ENCODE measurements at places on chromosomes 11 and 22. TPM values are rescaled to one million over a fixed set of nuclear protein-coding genes. Genes with fewer than 3 reads are reported as not detected.

CHST1 gene
- total RNA-seq: 3.0 TPM

SERHL2 gene
- 2.8 TPM for total RNA-seq

DNA sequence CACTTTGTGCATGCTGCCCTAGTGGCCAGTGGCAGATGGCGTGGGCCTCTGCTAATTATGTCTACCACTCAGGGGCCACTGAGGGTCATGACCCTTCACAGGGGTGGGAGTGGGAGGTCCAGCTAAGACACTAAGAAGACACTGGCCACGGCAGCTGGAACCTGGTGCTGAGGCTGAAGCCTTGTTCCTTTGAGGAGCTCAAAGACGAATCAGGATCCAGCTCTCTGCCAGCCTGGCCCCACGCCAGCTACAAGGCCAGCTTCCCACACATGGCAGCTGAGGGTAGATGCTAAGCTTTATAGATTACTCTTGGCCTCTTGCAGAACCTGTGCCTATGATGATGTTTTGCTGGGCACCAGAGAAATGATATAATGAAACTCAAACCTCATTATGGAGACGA, 226.3 kb downstream of the DSCAML1 start:
- ATAC-seq: no peak

DNA sequence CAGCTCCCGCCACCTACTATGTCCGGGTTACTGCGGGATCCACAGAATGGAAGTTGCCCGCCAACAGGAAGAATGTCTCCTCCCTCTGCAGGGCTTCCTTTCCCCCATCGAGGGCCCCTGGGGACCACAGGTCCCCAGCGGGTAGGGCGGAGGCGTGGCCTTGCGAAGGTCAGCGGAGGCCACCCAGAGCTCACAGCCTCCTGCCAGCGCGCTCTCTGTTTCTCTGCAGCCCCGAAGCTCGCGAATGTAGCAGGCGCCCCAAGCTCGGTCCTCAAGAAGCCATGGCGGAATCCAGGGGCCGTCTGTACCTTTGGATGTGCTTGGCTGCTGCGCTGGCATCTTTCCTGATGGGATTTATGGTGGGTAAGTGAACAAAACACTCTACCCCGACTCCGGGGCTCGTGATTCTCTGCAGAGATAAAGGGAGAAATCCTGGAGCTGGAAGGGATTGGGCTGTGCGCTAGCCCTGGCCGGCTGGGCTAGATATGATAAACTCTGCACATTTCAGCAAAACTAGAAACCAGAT, at the start of gene NAALAD2:
NAALAD2 (plus strand) TSS at position 186 of the 526 bp plus-strand sequence; CDS start at position 282, 96 bp downstream.
- peak; percentile 28 for ATAC-seq

DNA sequence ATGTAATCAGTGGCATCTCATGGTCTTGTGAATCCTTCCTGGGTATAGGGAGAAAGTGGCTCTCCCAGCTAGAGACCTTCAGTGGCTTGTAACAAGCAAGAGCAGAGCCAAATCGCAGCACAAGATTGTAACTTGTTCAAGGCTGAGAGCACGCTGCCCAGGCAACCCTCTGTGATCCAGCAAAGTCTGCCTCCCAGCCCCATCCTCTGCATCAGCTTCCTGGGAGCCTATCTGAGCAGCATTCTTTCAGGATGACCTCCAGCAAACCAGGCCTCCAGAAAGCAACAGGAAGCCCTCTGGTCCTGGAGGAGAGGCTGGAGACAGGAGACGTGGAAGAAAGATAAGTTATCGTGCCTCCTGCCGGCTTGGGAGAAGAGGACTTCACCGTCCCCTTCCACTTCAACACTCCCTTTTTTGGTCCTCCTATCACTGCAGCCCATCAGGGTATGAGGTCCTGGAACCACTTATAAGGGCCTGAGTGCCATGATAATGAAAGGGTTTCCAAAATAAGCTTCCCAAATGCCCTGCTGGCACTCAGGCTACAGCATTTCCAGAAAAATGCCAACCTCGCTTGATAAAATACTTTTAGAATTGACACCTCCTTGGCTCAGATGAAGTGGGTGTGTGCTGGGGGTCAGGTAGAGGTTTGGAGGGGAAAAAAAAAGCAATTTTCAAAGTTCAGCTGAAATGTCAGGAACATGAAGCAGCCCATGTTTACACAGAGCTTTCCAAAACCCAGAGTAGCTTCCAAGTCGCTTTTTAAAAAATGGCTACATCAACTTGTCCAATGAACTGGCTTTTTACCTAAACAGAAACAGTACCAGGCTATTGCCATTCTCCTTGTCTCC, 80.2 kb downstream of the PLEKHA7 start:
- no peak for ATAC-seq

MEI1 gene
- total RNA-seq: 1.3 TPM

PIH1D2 gene
- total RNA-seq: 1.6 TPM

DNA sequence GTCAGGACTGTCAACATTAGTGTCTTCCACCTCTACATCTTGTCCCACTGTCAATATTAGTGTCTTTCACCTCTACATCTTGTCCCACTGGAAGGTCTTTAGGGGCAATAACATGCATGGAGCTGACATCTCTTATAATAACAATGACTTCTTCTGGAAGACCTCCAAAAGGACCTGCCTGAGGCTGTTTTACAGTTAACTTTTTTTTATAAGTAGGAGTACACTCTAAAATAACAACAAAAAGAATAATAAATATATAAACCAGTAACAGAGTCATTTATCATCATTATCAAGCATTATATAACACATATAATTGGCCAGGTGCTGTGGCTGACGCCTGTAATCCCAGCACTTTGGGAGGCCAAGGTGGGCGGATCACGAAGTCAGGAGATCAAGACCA, 57.5 kb downstream of the PAK1 start:
- no peak for ATAC-seq

DNA sequence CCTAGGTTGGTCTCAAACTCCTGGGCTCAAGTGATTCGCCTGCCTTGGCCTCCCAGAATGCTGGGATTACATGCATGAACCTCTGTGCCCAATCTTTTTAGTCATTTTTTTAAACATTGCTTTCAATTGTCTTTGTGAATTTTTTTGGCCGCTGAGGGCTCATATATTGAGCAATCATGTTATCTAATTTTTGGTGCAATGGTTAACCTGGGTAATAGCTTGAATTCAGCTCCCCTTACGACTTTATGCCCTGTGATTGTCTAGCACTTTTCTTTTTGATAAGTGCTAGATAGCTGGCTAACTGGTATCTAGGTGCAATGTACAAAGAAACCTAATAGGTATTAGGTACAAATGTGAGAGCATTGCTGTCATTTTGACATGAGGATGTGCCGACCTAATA, 35.3 kb upstream of the CAT start:
- ATAC-seq: no peak

GRCh38 chr11:45247433-45247832, 38.7 kb downstream of the SYT13 start:
- ATAC-seq: no peak

DNA sequence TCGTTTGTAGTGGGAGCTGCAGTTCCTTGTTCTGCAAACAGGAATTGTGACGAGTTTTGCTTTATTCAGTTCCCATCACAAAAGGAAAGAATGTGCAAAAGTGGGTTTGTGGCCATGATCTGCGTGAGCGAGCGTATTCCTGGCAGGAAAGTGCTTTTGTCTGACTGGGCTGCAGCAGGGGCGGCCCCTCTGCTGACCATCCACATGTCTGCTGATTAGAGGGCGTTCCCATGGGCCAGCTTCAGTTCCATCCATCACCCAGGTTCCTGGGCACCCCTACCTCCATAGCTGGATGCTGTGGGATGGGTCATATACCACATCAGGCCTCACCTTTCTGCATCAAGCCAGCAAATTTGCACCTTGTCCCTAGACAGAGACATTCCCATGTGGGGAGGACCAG, 28.9 kb upstream of the GAL start:
- no peak for ATAC-seq

UBXN1 gene
- total RNA-seq: 65.6 TPM

- ATAC-seq: peak; percentile 6
Observed at GRCh38 chr11:1916132-1916985, 3.1 kb upstream of the TNNT3 start.

NDUFC2 gene
- total RNA-seq: 145 TPM

- ATAC-seq: no peak
Observed at GRCh38 chr11:111795334-111795985, 29.3 kb upstream of the PPP2R1B start.

DNA sequence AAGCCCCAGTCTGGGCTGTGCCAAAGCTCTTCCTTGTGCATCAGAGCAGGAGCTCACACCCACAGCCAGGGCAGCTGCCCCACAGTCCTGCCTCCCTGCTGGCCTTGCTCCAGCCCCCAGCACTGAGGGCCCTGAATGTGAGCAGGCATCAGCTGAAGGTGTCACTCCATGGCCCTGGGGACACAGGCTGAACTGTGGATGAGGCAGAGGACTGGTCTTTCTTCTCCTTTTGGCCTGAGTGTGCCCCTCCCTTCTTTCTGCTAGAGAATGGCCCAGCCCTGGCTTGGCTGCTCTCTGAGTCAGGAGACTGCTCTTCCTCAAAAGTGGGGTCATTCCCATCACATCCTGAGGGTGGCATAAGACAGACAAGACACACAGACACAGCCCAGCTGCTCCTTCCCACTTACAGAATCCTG, 16.2 kb downstream of the OTOG start:
- peak; percentile 79 for ATAC-seq

DNA sequence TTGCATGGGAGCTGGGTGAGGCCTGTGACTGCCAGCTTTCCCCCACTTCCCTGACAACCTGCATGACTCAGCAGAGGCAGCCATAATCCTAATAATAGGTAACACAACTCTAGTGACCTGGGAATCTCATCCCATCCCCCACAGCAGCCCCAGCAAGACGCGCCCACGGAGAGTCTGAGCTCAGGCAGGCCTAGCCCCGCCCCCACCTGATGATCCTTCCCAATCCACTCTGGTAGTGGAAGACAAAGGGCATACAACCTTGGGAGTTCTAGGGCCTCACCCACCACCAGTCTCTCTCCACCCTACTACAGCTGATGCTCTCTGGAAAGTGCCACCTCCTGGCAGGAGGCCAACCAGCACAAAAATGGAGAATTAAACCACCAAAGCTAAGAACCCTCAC, 60.3 kb downstream of the CWF19L2 start:
- ATAC-seq: peak; percentile 87

GRCh38 chr11:95524314-95525036, 265.1 kb downstream of the FAM76B start:
- no peak for ATAC-seq

TLCD5 gene
- total RNA-seq: 0.48 TPM

DNA sequence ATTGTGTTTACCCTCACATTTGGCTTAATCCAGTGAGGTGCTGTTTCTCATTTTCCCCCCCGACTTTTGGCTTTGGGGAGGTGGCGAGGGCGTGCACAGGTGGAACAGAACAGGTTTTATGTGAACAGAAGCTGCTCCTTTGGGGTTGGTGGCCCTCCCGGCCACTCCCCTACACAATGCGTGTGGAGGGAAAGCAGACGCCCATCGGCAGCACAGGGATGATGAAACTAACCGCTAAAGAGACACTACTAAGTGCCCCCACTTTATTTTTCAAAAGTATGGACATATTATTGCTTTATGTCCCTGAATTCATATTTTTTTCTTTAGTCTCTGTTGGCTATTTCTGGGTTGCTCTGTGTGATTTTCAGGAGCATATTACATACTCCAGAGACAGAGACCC, 160.9 kb downstream of the ENTHD1 start:
- no peak for ATAC-seq

MAJIN gene
- total RNA-seq: not detected

MPZL2 gene
- total RNA-seq: 457 TPM

- ATAC-seq: peak; percentile 8
Observed at GRCh38 chr22:46560696-46561295, 23.4 kb upstream of the CELSR1 start.

GRCh38 chr11:46553814-46554212, 40.0 kb downstream of the AMBRA1 start:
- ATAC-seq: peak; percentile 51

CYP2R1 gene
- 14.4 TPM for total RNA-seq

SAA4 gene
- 0.64 TPM for total RNA-seq

- peak; percentile 37 for ATAC-seq
Observed at GRCh38 chr22:49481659-49482399, 345.8 kb downstream of the BRD1 start.

GRCh38 chr11:48063424-48063978, 83.1 kb downstream of the PTPRJ start:
- ATAC-seq: no peak

DNA sequence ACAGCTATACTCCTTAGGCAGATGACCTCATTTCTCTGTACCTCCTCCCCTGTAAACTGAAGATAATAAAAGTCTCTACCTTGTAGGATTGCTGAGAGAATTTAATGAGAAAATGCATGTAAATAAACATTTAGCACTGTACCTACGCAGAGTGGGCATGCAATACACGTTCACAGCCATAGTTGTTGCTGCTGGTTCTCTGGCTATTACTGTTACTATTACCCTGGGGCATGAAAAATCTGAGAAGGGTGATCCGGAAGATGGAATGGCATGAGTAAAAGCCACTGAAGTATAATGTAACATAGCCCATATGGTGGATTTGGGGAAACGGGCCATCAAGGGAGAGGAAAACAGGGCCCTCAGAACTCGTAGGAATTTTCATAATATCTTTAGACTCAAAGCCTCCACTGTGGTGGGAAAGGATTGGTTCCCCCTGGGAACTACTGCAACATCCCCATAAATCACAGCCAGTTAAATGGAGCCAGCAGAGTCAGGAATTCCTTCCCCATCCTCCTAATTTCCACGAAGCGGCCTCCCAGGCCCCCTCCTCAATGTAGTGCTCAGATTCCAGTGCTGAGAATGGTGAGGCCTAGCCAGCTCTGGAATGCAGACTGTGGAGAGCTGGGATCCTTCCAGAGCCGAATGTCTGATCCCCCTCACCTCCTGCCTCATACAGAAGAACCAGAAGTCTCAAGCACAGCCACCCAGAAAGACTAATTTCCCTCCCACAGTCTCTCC, 205.3 kb downstream of the MN1 start:
- ATAC-seq: no peak

DNA sequence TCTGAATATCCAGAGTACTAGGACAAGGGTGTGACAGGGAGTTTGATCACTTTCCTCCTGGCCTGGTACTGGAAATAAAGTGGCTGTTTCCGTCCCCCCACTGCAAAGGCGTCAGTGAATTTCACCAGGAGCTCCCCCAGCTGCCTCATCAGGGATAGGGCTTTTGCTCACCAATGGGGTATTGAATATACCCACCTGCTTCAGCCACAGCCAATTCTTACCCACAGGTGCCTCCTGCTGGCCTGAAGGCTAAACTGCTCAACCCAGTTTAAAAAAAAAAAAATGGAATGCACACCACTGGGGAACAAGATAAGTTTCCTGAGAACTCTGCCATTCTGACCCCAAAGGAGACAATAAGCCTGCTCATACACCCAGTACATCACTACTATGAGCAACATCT, 65.3 kb upstream of the MS4A8 start:
- no peak for ATAC-seq

GRCh38 chr11:65060913-65061408, 2.6 kb upstream of the NAALADL1 start:
- no peak for ATAC-seq

GRCh38 chr22:28106617-28107016, 187.6 kb upstream of the PITPNB start:
- no peak for ATAC-seq

GRCh38 chr11:114085965-114086793, 26.7 kb downstream of the ZBTB16 start:
- ATAC-seq: no peak
